Adrenal gland (tissue), 19 donors: ENCODE measurements at places on chromosomes 2 and 18. TPM values are rescaled to one million over a fixed set of nuclear protein-coding genes. Genes with fewer than 3 reads are reported as not detected.

DNA sequence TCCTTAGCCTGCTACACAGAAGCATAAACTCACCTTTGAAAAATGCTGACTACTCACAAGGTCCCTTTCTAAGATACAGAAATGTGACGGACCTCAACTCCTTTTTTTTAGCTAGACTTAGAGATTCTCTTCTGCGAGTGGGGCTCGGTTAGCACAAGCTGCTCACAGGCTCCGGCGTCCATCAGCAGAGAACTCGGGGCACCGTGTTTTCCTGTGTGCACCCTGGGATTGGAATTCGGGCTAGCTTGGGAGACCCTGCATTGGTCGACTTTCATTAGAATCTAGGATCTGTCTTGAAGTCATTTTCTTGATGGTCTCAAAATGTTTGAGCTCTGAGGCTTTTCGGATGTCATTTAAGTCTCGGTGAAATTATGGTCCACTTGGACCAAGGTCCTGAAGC is 191.2 kb downstream of the GBX2 start:
- H3K36me3 ChIP-seq = no peaks in the 10 kb centered on the region
- no peak for DNase-seq
- H3K4me3 ChIP-seq = no peak overlapping the region
- no peak overlapping the region for H3K27ac ChIP-seq
- H3K27me3 ChIP-seq = no peaks in the 10 kb centered on the region

- DNase-seq = no peak
- H3K4me1 ChIP-seq = no peaks in the 10 kb centered on the region
- no peaks in the 10 kb centered on the region for H3K36me3 ChIP-seq
- no peak overlapping the region for H3K4me3 ChIP-seq
- no peaks in the 10 kb centered on the region for H3K27me3 ChIP-seq
- H3K27ac ChIP-seq = no peak overlapping the region
Observed at GRCh38 chr18:9055626-9056025, 46.9 kb upstream of the NDUFV2 start.

DNA sequence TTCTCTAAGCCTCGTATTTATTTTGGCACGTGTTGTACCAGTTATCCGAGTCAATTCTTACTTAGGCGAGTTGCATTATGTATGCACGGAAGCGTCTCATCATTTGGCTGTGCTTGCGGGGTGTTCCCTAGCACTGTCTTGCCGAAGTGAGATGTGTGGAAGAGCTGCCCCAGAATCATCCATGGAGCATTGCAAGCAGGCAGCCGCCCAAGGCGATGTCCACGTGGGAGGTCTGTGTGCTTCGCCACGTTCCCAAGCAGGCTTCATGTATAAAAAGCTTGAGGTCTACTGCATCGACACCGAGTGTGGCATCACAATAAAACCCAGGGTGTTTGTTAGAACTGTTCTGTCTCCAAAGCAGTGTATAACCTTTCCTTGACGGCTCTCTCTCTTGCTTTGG is 849.9 kb downstream of the DCDC2C start:
- H3K36me3 ChIP-seq = no peaks in the 10 kb centered on the region
- no peaks in the 10 kb centered on the region for H3K4me1 ChIP-seq
- no peaks in the 10 kb centered on the region for H3K27me3 ChIP-seq
- DNase-seq = peak; percentile 16
- H3K4me3 ChIP-seq = no peak overlapping the region
- H3K27ac ChIP-seq = no peak overlapping the region

GRCh38 chr2:114577657-114578056 is 135.2 kb downstream of the DPP10 start:
- no peak for DNase-seq
- no peak overlapping the region for H3K27ac ChIP-seq
- H3K4me1 ChIP-seq = no peaks in the 10 kb centered on the region
- no peak overlapping the region for H3K4me3 ChIP-seq

DNA sequence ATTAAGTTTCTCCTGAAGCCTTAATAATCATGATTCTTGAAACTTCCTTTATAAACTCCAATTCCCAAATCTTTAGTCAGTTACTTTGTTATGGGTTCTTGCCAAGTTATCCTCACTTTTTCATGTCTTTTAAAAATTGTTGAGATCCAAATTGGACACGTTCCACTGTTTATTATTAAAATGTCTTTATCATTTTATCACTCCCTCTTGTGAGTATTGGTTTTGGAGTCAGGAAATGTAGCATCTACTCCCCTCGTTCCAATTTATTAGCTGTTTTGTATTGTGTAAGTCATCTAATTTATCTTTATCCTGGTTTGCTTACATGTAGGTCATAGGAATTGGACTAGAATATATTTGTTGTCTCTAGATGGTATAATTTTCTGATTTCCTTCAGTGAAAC is 213.1 kb upstream of the SLC39A10 start:
- H3K4me1 ChIP-seq = no peaks in the 10 kb centered on the region
- no peak overlapping the region for H3K4me3 ChIP-seq
- no peaks in the 10 kb centered on the region for H3K27me3 ChIP-seq
- H3K27ac ChIP-seq = no peak overlapping the region
- H3K36me3 ChIP-seq = no peaks in the 10 kb centered on the region

- no peaks in the 10 kb centered on the region for H3K4me1 ChIP-seq
- H3K4me3 ChIP-seq = no peak overlapping the region
- no peaks in the 10 kb centered on the region for H3K27me3 ChIP-seq
- H3K36me3 ChIP-seq = no peaks in the 10 kb centered on the region
Observed at GRCh38 chr2:219461047-219461514, 26.4 kb downstream of the SPEG start.

DNA sequence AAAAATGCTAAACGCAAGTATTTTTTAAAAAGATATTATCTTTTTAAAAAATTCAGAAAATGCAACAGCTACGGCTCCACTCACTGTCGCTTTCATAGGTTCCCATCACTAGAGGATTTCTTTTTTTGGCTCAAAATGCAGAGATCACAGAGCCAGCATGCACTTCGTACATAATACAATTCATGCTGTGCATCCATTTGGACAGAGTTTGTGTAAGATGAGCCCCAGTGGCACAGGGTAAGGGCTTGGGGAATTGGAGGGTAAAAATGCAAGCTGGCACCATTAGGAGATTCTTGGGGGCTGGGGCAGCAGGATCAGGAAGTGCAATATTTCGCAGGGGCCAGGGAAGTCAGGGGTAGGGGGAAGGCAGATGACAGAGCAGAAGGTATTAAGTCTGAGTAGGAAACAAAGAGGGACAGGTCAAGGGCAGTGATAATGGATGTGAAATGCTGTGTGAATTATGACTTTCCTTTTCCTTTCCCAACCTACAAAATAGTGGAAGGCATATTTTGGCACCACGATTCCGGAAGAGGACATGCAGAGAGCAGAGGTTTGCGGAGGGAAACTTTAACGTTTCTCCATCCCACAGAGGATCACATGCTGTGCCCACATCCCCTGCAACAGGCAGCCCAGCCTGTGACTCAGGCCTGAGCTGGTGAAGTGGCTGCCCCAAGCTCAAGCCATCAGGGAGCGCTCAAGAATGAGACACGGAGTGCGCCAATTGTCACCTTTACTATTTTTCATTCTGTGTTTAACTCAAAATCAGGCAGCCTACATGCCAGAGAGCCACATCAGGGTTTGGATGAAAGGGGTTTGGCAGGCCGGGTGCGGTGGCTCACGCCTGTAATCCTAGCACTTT is 4.7 kb downstream of the CAPG start:
- H3K36me3 ChIP-seq = no peaks in the 10 kb centered on the region
- H3K4me3 ChIP-seq = no peak overlapping the region
- no peaks in the 10 kb centered on the region for H3K27me3 ChIP-seq
- H3K27ac ChIP-seq = peak overlapping the region; percentile 58
- peak; percentile 47 for DNase-seq
- H3K4me1 ChIP-seq = no peaks in the 10 kb centered on the region

GRCh38 chr2:183532514-183532913 is 408.3 kb downstream of the NUP35 start:
- no peak overlapping the region for H3K4me3 ChIP-seq
- no peaks in the 10 kb centered on the region for H3K36me3 ChIP-seq
- no peak overlapping the region for H3K27ac ChIP-seq
- H3K27me3 ChIP-seq = no peaks in the 10 kb centered on the region
- H3K4me1 ChIP-seq = no peaks in the 10 kb centered on the region

DNA sequence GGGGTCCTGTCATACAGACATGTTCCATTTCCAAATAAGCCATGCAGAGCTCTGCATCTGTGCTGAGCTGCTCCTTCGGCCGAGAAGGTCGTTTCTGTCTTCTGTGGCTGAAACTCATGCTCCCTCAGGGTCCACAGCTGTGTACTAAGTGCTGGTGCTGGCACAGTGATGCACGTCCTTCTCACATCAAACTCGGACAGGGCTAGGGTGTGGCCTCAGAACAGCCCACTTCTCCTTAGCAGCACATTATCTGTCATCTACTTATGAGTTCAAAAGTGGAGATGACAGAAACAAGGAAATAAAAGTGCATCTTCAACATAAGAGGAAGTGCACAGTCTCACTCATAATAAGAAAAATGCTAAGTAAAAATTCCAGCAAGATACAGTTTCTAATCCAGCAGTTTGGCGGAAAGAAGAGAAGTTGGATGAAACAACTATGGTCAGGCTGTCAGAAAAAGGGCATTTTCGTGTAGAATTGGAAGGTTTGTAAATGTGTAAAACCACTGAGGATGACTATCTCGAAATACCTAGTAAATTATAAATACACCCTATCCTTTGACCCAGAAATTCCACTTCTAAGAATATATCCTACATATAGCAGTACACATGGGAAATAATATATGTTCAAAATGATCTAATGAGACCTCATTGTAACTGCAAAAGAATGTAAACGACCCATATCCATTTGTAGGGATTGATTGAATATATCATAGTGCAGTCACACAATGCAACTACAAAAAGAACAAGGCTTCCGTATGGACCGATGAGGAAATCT is 53.7 kb upstream of the APCDD1 start:
- H3K27ac ChIP-seq = no peak overlapping the region
- no peaks in the 10 kb centered on the region for H3K36me3 ChIP-seq
- no peak for DNase-seq
- H3K4me3 ChIP-seq = no peak overlapping the region

- DNase-seq = peak; percentile 35
- no peaks in the 10 kb centered on the region for H3K36me3 ChIP-seq
- H3K4me3 ChIP-seq = no peak overlapping the region
- H3K27me3 ChIP-seq = no peaks in the 10 kb centered on the region
- H3K4me1 ChIP-seq = peaks cover 6% of the 10 kb centered on the region
Observed at GRCh38 chr18:48799724-48800315, 150.9 kb downstream of the SMAD7 start.

TMEM169 gene
- total RNA-seq = 0.12 TPM

DNA sequence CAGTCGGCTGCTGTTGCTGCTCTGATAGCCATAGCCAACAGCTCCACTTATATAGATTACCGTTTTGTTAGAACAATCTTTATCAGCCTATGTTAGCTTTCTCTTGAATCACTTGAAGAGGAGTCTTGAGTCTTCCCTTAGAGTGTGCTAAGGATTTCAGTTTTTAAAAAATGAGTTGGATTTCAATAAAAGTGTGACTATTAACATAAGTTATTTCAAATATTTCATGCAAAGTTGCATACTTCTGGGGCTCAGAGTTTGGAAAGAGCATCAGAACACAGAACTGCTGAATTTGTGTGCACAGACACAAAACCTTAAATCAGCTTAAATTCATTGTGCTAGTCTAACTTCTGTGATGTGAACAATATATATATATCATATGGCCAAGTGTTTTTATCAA is 174.7 kb downstream of the MTX2 start:
- no peak for DNase-seq
- no peak overlapping the region for H3K27ac ChIP-seq
- no peaks in the 10 kb centered on the region for H3K4me1 ChIP-seq
- H3K36me3 ChIP-seq = no peaks in the 10 kb centered on the region

- H3K4me3 ChIP-seq = no peak overlapping the region
- no peak for DNase-seq
- H3K4me1 ChIP-seq = peaks cover 4% of the 10 kb centered on the region
- H3K27me3 ChIP-seq = no peaks in the 10 kb centered on the region
- no peaks in the 10 kb centered on the region for H3K36me3 ChIP-seq
- H3K27ac ChIP-seq = no peak overlapping the region
Observed at GRCh38 chr2:231691251-231691772, 17.0 kb upstream of the PTMA start.

GRCh38 chr2:144834363-144834762 is 314.4 kb upstream of the ZEB2 start:
- H3K4me1 ChIP-seq = no peaks in the 10 kb centered on the region
- H3K36me3 ChIP-seq = no peaks in the 10 kb centered on the region
- DNase-seq = no peak
- no peak overlapping the region for H3K4me3 ChIP-seq

GRCh38 chr2:61623747-61624146 is 85.6 kb upstream of the XPO1 start:
- H3K4me3 ChIP-seq = no peak overlapping the region
- H3K27ac ChIP-seq = no peak overlapping the region
- no peaks in the 10 kb centered on the region for H3K4me1 ChIP-seq
- no peak for DNase-seq
- no peaks in the 10 kb centered on the region for H3K27me3 ChIP-seq

GRCh38 chr2:99662761-99663341 is 173.0 kb upstream of the REV1 start:
- H3K27me3 ChIP-seq = no peaks in the 10 kb centered on the region
- no peak for DNase-seq
- peaks cover 8% of the 10 kb centered on the region for H3K4me1 ChIP-seq

DNA sequence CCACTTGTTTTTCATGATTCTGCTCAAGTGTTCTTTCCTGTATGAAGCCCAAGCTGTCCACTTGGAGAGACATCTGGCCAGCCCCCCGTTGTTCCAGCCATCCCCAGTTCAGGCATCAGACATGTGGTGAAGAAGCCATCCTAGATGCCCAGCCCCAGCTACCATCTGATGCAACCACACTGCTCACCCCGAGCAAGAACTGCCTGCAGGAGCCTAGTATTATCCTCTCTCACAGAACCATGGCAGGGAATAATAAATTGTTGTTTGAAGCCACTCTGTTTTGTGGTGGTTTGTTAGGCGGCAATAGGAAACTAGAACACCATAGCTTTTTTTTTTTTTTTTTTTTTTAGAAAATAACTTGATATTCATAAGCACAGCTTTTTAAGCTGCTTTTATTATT is 19.5 kb upstream of the DARS1 start:
- H3K36me3 ChIP-seq = no peaks in the 10 kb centered on the region
- no peaks in the 10 kb centered on the region for H3K27me3 ChIP-seq
- no peaks in the 10 kb centered on the region for H3K4me1 ChIP-seq
- DNase-seq = no peak

LYG2 gene
- total RNA-seq = not detected

ZNF407 gene
- total RNA-seq = 20.2 TPM

DNA sequence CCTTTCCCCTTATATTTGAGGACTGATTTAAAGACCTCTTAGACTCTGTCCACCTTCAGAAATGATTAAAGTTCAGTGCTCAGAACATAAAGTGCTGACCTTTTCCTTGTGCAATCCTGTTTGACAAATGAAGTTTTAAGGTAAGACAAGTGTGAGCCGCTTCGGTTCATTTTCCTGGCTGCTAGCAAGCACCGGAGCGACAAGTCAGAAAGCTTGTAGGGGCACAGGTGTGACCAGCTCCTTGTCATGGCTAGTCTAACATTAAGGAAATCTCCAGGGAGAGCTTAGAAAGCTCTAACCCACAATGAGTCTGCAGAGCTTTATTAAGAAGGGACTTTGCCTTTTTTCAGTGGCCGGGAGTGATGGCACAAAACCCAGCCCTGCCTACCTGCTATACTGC is 2.3 kb upstream of the NCKAP5 start:
- H3K4me3 ChIP-seq = no peak overlapping the region
- no peak overlapping the region for H3K27ac ChIP-seq
- no peaks in the 10 kb centered on the region for H3K27me3 ChIP-seq
- no peak for DNase-seq
- no peaks in the 10 kb centered on the region for H3K36me3 ChIP-seq

GRCh38 chr2:118186110-118186857 is 98.0 kb downstream of the INSIG2 start:
- H3K27me3 ChIP-seq = no peaks in the 10 kb centered on the region
- H3K36me3 ChIP-seq = no peaks in the 10 kb centered on the region
- H3K4me3 ChIP-seq = peak overlapping the region; percentile 56
- no peak overlapping the region for H3K27ac ChIP-seq
